Posterior vena cava (tissue), 2 donors: ENCODE measurements at places on chromosomes 3 and 15. TPM values are rescaled to one million over a fixed set of nuclear protein-coding genes. Genes with fewer than 3 reads are reported as not detected.

DNA sequence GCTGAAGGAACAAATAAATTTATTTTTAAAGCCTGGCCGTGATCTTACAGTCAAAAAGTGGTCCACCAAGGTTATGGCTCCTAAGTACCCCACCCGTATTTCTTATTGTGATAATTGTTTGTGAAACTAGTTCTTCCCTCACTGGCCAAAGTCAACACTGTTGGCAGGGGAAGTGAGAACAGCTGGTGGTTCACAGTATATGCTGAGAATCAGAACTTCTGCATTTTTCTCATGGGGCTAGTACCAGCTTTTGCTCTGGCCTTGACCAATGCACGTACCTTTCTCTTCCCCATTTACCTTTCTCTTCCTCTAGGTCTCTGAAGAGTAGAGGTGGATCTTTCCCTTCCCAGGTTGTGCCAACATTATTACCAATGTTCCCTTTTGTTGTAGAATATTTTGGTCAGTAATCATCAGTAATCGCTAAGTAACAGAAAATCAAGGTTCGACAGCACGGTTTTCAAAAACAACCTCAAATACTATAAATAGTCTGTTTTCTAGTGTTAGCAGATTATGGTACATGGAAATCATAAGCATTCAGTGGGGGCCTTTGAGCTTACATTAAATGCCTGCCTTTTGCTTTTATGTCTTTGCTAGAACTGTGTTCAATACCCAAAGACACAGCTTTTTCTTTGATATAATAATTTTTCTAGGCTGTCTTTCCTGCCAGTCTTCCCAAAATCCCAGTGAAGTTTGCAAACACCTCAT lies 268.0 kb downstream of the LPP start:
- no peak for DNase-seq

The SAMMSON gene
- total RNA-seq = 0.33 TPM

DNA sequence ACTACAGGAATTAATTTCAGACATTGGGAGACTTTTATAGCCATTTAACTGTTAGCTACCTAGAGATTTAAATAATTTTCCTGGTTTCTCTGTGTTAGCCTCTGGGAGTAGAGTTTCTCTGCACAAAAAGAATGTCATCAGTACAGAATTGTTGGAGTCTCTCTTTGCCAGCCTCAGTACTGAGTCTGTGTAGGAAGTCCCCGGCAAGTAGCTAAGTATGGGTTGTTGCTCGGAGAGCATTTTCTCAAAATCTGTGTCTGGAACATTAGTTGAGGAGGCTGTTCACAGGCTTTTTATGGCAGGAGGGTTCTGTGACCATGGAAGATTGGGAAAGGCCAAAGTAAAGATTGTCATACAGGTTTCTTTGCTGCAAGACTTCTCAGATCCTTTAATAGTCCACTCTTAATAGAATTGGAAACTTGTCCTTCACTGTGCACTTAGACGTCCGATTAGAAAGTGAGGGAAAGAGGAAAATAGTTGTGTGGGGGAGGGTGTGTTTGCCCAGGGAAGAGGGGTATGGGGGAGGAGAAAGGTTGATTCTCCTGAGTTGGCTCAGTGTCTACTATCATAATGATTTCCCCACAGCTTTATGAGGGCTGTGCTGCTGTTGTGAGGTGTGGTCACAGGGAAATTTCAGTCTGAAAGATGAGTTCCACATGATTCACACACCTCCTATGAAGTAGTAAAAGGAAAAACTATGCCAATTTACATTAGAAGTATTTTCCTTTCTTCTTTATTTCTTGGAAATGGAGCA lies 207.1 kb downstream of the PTPRG start:
- no peak for DNase-seq

The EIF4G1 gene
- 273 TPM for total RNA-seq
